Stimulated activated CD4-positive, alpha-beta T cell treated with anti-CD3 and anti-CD28 coated beads, Interleukin-4, amount 100 ng/mL, for 4 hours (primary cell): ENCODE measurements at places on chromosomes 6 and 20.

DNA sequence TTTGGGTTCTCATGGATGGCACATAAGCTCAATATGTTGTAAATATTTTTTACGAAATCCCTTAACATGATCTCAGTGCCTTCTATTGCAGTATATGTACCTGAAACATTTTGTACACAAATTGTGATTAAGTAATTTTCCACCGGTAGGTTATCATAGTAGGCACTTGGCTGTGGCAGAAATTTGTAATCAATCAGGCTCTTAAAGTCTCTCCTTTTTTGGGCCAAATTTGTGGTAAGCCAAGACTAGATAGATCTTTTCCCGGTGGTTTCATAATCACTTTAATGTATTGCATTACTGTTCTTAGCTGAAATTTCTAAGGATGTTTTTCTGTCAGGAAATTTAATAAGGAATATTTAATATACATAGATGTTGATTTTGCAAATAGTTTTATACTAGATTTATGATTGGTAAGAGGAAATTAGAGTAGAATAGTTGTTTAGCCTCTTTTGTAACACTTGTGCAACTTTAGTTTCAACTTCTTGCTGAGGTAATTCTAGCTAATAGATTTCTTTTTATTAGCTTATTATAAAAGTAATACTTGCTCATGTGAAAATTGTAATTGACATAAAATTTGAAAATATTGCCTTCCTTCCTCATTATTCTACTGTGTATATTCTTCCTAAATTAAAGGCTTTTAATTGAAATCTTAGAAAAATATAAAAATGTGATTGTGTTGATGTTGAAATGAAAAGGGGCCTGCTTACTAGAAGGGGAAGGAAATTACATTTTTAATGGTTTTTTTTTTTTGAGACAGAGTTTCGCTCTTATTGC, 3.2 kb downstream of the PCMT1 start:
- no peak for DNase-seq

GRCh38 chr6:137808836-137809315, 58.2 kb upstream of the TNFAIP3 start:
- no peak for DNase-seq

GRCh38 chr20:23669327-23669726, 19.5 kb downstream of the CST4 start:
- no peak for DNase-seq

- DNase-seq: no peak
These were observed 120.5 kb downstream of the CD164 start for GRCh38 chr6:109261811-109262210.
